NCI-H345 (cell line): ENCODE measurements at places on chromosomes 1 and 21.

DNA sequence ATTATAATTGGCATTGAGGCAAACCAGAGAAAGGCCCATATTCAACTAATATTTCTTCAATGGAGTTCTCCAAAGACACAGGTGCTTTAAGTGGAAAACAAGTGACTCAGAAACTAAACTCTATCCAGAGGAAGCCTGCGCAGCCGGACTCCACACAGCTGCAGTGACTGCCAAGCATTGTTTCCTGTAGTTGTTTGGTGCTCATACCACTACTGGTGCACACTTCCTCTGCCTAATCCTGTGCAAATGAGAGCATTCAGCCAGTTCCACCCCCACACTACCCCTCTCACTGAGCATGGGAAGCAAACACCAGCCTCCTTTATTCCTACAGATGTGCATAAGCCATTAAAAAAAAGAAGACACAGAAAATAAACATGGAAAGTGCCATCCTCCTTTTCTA, 102.9 kb downstream of the VAV3 start:
- DNase-seq: no peak

DNA sequence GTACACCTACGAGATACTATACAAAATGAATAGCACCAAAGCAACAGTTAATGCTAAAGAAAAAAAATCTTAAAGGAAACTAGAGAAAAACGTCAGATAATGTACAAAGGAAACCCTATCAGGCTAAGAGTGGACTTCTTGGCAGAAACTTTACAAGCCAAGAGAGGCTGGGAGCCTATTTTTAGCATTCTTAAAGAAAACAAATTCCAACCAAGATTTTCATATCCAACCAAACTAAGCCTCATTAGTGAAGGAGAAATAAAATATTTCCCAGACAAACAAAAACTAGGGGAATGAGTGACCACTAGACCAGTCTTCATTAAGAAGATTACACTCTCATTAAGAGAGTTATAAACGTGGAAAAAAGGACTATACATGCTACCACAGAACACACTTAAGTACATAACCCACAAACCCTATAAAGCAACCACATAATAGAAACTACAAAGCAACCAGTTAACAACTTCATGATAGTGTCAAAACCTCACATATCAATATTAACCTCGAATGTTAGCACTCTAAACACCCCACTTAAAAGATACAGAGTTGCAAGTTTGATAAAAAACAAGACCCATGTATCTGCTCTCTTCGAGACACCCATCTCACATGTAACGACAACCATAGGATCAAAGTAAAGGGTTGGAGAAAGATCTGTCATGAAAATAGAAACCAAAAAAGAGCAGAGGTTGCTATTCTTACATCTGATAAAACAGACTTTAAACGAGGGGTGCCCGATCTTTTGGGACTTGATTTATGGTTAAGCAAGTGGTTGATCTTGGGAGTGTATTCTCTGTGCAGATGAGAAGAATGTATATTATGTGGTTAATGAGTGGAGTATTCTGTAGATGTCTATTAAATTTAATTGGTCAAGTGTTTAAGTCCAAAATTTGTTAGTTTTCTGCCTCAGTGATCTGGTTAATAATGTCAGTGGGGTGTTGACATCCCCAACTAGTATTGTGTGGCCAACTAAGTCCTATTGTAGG, 1301.4 kb downstream of the PLA2G4A start:
- DNase-seq: no peak

GRCh38 chr1:12244585-12244984, 14.8 kb downstream of the VPS13D start:
- no peak for DNase-seq

GRCh38 chr1:92883297-92883696, 51.5 kb downstream of the RPL5 start:
- DNase-seq: no peak

- DNase-seq: no peak
These were observed 25.9 kb downstream of the KCNC4 start for GRCh38 chr1:110235834-110236682.

DNA sequence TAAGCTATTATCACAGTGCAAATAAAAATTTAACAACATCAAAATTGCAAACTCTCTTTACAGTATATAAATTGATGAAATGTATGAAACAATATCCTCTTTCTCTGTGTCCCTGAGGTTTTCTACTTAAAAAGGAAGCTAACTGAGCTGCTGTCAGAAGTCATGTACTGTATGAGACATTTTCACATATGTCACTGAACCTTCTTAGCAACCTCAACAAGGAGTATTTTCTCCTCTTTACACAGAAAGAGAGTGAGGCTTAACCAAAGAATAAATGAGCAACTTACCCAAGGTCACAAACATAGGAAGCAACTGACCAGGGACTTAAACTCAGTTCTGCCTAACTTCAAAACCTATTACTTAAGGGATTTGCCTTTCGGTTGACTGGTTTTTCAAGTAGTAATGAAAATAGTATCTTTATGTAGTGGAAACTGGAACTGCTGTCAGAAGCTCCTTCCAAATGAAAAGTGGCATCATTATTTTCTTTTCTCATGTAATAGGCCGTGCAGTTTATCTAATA, 288.9 kb downstream of the LRRIQ3 start:
- DNase-seq: no peak

- DNase-seq: no peak
These were observed 25.7 kb downstream of the STK40 start for GRCh38 chr1:36359911-36360550.

- no peak for DNase-seq
These were observed 182.0 kb upstream of the ARHGEF16 start for GRCh38 chr1:3272321-3273045.

- peak; percentile 70 for DNase-seq
These were observed 152.7 kb downstream of the PIK3R3 start for GRCh38 chr1:45979778-45980176.

GRCh38 chr21:40729761-40730425, 117.1 kb downstream of the DSCAM start:
- no peak for DNase-seq

GRCh38 chr1:40983286-40983685, 3.8 kb downstream of the CTPS1 start:
- no peak for DNase-seq

- no peak for DNase-seq
These were observed 304.8 kb downstream of the USP25 start for GRCh38 chr21:16034446-16035190.

DNA sequence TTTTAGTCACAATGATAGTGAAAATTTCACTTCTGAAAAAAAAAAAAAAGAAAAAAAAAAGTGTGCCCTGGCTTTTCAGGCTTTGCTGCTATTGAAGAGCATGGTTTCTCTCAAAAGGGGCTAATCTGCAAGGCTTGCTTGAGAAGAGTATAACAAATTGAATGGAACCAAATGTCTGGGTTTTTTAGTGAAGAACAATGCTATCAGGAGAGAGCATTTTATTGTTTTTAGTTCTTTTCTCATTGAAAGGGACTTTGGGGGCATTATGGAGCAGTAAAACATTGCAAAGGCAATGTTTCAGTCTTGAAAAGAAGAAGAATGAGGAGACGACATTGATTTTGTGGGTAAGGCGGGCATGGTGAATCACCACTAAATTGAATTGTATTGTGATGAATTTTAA, 28.2 kb downstream of the VCAM1 start:
- no peak for DNase-seq

GRCh38 chr1:234913278-234913649, 215.4 kb downstream of the TOMM20 start:
- DNase-seq: no peak

DNA sequence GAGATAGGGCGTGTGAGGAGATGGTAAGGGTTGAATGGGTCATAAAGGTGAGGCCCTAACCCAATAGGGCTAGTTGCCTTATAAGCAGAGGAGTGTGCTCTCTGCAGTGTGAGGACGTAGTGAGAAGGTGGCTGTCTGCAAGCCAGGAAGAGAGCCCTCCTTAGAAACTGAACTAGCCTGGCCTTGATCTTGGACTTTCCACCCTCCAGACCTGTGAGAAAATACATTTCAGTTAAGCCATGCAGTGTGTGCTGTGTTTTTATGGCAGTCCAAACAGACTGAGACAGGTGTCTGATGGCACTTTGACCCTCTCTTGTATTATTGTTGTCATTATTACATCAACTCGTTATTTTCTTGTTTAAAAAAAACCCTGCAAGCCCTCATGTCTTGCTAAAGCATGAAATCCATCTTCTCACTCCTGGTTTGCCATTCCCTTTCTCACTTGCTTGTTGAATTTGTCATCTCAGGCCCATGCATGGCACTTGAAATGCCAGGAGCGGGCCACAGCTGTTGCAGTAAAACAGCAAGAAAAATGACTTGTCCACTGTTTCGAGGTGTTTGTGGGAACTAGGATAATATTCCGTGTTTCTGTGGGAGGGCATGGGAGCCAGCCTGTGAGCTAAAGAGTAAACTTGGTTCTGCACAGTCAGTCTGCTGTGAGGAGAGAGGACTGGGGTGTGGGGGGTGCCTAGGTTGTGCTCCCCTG, 78.6 kb downstream of the STUM start:
- DNase-seq: no peak

GRCh38 chr1:246304484-246305259, 202.4 kb downstream of the SMYD3 start:
- no peak for DNase-seq

DNA sequence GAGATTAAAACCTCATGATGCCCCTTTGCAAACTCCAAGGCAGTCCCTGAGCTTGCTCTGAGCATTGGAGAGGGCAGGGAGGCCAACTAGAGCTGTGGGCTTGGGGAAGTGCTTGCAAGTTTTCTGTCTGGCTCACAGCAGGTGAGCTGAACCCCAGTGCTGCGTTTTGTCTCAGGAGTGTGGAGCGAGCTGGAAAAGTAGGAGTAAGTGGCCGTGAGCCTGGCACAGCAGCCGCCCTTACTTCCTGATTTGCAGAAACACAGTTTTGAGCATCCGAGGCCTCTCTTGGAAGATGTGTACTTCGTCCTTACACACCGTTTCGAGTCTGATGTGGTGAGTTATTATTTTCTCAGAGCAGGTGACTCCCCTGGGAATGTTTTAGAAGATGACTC, 221.2 kb upstream of the C1orf174 start:
- DNase-seq: no peak

GRCh38 chr1:91765880-91766443, 120.0 kb downstream of the TGFBR3 start:
- no peak for DNase-seq

DNA sequence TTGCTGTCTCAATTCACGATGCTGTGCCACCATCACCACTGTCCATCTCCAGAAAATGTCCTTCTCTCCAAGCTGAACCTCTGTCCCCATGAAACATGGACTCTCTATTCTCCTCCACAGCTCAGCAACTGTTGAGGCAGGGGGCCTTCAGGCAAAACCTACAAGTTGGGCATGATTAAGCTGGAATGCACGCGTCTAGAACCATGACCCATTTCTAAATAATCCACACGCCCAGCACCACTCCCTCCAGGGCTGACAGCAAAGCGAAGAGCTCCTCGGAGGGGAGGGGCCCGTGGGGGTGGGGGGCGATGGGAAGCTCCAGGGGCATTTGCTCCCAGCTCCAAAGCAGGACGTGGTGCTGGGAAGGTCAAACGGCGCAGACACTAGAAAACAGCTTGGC, 3.3 kb upstream of the HES5 start:
- no peak for DNase-seq

- no peak for DNase-seq
These were observed 87.6 kb downstream of the CATSPERE start for GRCh38 chr1:244548558-244549115.

GRCh38 chr1:2042830-2043773, 7.1 kb upstream of the PRKCZ start:
- no peak for DNase-seq

GRCh38 chr1:9062021-9062471, 7.4 kb downstream of the SLC2A5 start:
- no peak for DNase-seq

DNA sequence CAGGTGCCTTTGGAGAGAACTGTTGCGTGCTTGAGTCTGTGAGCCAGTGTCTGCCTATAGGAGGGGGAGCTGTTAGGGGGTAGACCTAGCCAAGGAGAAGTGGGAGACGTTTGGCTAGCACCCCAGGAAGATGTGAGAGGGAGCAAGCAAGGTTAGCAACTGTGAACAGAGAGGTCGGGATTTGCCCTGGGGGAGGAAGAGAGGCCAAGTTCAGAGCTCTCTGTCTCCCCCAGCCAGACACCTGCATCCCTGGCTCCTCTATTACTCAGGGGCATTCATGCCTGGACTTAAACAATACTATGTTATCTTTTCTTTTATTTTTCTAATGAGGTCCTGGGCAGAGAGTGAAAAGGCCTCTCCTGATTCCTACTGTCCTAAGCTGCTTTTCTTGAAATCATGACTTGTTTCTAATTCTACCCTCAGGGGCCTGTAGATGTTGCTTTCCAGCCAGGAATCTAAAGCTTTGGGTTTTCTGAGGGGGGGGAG, 2.4 kb downstream of the BTG2 start:
- no peak for DNase-seq

DNA sequence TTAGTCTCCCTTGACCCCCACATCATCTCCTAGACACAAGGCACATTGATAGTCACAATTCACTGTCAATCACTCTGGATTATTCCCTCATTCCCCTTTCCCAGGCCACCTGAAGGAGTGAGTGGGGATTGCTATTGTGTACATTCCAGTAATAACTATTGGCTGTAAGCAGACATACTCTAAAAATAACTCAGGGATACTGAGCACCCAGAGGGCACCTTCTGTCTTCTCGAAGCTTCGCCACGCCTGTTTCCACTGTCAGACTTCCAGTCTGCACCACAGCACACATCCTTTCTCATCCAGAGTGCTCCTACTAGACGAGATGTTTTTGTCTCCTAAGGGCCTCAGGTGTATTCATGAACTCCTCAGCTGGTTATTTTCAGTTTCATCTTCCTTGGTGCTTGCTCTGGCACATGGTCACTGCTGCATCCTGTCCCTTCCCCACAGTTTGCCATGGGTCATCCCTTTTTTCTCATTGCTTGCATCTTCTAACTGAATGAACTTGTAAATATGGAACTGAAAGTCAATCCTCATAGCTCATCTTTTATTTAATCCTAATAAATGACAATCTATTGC, 848 bp upstream of the APOBEC4 start:
- DNase-seq: no peak

DNA sequence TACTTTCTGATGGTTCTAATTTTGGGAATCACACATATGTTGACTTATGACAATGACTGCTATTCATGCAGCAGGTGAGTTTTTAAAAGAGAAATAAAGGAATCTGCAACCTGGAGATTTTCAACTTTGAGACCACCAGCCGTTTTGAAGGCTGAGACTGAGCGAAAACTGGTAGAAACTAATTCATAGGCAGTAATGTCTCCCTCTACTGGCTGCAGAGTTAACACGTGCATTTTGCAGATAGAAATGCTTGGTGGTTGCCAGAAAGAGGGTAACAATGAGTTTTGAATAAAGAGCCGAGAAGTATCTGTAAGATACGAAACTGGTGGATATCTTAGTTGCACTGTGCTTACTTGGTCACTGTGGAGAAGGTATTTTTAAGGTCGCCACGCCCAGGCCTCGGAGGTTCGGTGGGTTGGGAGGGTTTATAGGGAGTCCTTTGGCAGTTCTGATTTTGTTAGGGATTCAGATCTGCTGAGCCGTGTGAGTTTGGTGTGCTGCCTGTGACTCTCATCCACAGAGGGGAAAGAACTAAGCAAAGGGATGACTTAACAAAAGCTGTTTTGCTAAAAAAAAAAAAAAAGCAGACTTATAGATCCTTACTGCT, 83.0 kb downstream of the RYR2 start:
- no peak for DNase-seq

GRCh38 chr1:160168609-160169369, 17.4 kb downstream of the ATP1A4 start:
- DNase-seq: no peak
